ENCODE measurements at places on chromosomes 5 and 9.

DNA sequence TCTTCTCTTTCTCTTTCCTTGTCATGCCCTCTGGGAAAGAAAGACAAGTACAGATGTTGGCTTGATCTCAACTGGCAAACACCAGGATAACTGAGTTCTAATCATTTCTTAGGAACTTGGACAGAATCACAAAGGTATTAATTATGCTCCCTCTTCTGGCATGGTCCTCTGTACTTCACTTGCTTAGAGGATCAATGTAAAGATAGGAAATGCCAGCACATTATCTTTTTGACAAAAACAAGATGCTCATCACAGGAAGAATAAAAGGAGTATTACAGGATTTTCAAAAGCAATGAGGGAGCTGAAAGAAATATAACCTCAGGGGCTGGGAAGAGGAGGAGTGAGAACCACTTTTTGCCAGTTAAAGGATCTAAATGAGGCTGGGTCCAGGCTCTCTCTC, 70.6 kb downstream of the LHFPL2 start:
- DNase-seq, result no peak

DNA sequence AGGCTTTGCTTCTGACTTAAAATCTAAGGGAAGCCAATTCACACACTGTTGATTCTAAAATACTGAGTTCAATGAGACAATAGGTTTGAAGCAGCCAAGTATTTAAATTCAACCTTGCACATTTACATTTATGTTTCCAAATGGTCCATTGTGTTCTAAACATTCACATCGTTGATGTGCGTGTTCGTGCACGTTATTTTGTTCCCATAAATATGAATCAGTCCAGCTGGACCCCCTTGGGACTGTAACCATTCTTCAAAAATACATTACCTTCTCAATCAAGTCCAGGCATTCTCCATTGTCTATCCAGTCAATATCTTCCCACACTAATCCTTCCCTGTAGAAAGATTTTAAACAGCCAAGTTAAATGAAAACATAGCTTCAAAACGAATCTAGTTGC, 146.4 kb upstream of the RETREG1 start:
- no peak for DNase-seq

- DNase-seq, result no peak
Observed at GRCh38 chr5:68122439-68123328, 92.9 kb upstream of the PIK3R1 start.

DNA sequence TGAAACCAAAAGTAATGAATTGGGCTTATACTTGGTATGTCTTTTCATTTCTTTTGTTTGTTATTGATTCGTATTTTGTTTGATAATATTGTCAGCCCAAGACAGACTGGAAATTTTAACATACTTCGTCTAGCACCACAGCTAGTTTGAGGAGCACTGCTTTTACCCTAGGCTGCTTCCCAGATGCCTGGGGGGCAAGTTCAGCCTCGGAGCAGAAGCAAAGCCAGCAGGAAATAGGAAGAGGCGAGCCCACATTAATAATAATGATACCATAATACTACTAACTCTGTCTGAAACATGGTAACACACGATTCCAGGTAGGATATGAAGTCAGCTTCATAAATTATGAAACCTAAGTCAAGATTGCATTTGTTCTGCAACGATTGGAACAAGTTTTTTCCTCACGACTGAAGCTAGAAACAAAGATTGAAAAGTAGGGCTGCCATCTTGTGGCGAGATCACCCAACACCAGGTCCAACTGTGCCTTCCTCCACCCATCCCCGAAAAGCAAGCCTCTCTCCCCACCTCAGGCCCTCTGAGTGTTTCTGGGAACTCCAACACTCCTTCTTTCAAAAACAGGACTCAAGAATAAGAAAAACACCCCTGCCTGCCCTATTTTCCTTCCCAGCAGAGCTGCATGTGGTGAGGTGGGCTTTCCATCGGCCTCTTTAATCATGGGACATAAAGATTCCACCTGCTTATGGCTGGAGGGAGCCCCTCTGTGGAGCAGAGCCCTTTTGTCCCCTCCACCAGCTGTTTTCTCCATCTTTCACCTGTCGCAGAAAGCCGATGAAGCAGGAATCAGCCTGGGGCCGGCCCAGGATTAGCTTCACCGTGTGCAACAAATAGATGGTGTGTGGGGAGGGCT, 236.4 kb downstream of the CAAP1 start:
- no peak for DNase-seq

- DNase-seq, result no peak
Observed at GRCh38 chr9:94210616-94211603, 48.2 kb upstream of the ZNF169 start.

- DNase-seq, result no peak
Observed at GRCh38 chr5:77210091-77210963, at the start of gene PDE8B. TSS of gene PDE8B (plus strand) at chr5:77210680. CDS start at chr5:77210926, 246 bp downstream.

DNA sequence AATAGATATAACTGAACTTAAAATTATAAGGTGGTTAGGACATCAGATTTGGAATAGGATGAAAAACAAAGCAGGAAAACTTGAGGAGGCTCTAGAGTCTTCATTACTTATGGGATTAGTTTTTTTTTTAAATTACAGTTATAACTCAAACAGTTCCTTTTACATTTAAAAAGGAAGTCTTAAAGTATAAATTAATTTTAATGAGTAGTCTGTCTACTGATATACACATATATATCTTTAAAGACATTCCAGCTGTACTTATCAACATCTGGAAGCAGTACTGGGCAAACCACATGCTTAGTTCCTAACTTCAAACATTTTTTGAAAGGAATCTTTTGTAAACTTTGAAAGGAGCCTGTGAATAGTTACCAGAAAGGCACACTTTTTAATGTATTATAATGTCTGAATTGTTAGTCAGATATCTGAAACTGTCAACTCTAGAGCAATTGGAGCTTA, 6.0 kb downstream of the ACTBL2 start:
- DNase-seq, result no peak

DNA sequence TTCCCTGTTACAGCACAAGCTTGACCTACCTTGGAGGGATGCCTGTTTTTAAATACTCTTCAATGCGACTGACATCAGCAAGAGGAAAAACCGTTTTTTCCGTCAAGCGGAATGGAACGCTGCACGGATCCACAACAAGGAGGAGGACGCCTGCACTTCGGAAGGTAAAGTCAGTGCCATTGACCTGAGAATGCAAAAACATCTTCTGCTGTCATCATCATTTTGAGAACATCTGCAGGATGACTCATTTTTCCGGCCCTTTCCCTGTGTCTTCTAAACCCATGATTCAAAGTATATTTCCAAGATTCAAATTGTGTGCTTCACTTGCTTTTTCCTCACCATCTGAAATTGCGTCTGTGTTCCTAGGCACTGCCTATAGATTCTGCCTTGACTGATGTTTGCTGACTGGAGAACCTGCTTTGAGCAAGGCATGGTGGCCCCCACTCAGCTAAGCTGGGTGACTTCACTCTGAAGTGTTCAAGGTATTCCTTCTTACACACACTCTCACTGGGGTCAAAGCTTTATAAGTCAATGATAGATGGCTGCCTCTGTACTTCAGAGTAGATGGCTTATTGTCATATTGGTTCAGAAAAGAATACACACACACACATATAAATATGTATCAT, 78.1 kb downstream of the CEMIP2 start:
- no peak for DNase-seq

- DNase-seq, result no peak
Observed at GRCh38 chr9:36891341-36891811, 142.7 kb downstream of the PAX5 start.

DNA sequence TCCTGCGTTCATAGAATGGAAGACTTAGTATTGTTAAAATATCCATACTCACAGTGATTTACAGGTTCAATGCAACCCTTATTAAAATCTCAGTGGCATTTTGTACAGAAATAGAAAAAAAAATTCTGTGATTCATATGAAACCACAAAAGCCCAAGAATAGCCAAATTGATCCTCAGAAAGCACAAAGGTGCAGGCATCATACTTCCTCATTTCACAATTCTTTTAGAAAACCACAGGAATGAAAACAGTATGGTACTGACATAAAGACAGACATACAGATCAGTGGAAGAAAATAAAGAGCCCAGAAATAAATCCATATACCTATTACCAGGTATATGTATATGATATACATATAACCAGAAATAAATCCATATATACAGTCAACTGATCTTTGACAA, 86.8 kb upstream of the MEGF10 start:
- no peak for DNase-seq

GRCh38 chr5:10545084-10545483, 18.8 kb upstream of the ANKRD33B start:
- DNase-seq, result no peak

DNA sequence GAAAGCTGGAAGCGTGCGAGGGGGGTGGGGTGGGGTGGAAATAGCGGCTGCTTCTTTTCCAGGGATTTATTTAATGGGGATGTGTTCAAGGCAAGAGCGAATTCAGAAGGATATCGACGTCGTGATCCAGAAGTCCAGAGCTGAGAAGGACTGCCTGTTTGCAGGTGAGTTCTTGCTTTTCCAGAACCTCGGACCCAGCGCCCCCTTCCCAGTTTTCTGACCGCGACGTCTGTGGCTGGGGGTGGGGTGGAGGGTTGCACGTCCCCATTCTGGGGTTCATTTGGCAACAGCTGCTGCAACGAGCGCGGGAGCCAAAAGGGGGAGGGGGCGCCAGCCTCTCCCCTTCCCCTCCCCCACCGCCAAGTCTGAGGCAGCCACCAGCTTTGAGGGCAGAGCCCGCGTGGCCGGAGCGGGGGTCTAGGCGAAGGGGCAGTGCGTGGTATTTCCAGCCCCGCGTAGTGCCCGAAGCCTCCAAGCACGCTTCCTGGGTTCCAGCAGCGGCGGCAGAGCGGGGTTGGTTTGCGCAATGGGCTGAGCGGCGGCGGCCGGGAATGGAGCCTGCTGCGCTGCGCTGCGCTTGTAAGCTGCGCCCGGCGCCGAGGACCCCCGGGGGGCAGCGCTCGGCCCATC, 701 bp downstream of the PARP8 start:
- no peak for DNase-seq

GRCh38 chr9:128619127-128619526, 37.5 kb downstream of the DYNC2I2 start:
- DNase-seq, result no peak

DNA sequence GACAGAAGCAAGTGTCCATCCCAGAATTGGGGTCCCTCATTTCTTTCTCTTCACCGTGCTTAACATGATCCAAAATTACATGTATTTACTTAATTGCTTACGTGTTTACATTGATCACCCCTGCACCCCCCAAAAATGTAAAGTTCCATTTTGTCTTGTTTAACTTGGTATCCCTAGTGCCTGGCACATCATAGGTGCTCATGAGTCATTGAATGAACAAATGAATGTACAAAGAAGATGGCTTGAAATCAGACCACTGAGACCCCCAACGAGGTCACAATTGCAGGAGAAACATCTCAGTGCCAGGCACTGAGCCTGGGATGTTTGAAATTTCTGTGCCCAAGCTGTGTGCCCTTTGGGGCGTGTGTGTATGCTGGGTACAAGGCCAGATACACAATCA, 45.2 kb upstream of the NDFIP1 start:
- DNase-seq, result no peak

- no peak for DNase-seq
Observed at GRCh38 chr5:134879456-134879855, 5.3 kb downstream of the TXNDC15 start.

- DNase-seq, result no peak
Observed at GRCh38 chr9:3181049-3181953, 337.4 kb upstream of the PUM3 start.

DNA sequence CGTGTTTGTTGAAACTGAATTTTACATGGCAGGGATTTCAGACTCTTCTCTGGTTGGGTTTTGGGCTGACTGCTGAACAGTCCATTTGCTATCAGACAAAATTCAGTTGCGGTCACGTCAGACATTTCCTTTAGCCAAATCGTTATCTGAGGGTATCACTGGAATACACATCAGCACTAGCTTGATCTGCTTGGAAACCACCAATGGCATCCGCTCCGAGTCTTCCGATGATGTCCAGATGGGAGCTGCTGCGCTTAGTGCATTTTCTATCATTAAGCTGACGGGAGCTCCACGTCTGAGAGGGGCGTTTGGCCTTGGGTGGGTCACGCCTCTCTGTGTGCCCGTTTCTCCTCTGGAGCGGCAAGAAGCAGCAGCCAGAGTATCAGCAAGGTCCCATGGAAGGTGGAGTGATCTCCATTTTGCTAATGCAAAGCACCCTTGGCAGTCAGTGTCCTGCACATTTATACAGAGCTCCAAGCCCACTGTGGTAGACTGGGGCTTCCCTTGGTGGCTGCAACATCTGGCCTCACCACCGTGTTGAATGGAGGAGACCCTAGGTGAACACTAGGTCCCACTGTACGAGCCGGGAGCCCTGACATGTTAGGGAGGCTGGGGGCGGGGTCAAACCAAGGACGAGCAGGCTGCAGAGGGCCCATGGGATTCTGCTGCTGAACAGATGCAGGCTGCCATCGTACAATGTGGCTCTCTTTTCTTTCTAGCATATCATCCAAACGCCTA, 134.6 kb upstream of the PHYKPL start:
- DNase-seq, result no peak

DNA sequence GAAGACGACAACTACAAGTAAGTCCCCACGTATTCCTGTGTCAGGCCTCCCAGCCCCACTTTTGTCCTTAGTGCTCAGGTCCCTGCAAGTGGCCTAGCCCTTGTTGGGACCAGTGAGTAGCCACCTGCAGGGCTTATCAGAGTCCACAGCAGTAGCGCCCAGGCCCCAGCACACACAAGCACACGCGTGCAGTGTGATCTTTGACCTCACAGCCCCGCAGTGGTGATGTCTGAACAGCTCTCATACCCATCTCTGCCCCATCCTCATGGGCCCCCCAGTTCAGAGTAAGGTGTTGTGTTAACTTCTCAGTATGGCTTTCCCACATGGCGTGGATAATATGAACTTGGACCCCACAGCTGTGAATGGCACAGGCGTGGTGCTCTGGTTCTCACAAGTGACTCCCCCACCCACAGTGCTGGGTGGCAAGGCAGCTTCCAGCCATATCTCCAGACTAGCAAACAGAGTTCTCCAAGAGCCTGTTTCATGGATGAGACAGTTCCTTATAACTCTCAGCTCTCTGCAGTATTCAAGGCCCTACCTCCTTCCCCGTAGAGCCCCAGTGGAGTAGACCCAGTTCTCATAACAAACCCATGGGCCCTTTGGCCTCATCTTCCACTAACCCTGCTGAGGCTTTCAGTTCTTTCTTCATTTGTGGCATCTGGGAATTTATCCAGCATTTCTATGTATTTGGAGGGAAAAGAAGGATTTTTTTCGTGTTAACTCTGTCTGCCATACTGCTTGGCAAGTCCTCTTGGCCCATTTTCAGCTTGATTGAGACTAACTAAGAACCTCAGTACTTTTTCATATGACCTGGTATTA, 46.5 kb upstream of the ANGPTL2 start:
- no peak for DNase-seq

Measured in stimulated activated CD8-positive, alpha-beta memory T cell treated with anti-CD3 and anti-CD28 coated beads, Interleukin-12 subunit alpha, Interleukin-12 subunit beta, amount 100 ng/mL, for 4 hours (primary cell).